Thyroid gland (tissue), 4 donors: ENCODE measurements at places on chromosomes 12 and 14. TPM values are rescaled to one million over a fixed set of nuclear protein-coding genes. Genes with fewer than 3 reads are reported as not detected.
A peak's percentile ranks its signal among the peaks of the same experiment; 100 is the strongest.

DNA sequence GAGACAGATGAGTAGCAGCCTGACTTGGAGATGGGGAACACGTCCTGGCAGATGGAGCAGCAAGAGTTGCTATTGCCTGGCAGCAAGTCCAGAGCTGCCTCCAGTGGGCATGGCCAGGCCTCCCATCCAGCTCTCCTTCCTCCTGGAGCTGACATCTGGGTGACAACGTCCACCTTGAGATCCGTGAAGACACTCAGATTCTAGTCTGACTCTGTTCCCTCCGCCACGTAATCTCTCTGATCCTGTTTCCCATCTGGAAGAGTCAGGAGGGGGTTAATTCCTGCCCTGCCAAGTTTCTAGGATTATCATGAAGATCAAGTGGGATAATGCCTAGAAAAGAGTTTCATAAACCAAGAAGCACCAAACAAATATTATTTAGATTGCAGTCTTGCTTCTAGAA, 65.3 kb upstream of the FAM181A start:
- DNase-seq: no peak
- H3K4me3 ChIP-seq: no peak overlapping the region
- no peaks in the 10 kb centered on the region for H3K36me3 ChIP-seq

DNA sequence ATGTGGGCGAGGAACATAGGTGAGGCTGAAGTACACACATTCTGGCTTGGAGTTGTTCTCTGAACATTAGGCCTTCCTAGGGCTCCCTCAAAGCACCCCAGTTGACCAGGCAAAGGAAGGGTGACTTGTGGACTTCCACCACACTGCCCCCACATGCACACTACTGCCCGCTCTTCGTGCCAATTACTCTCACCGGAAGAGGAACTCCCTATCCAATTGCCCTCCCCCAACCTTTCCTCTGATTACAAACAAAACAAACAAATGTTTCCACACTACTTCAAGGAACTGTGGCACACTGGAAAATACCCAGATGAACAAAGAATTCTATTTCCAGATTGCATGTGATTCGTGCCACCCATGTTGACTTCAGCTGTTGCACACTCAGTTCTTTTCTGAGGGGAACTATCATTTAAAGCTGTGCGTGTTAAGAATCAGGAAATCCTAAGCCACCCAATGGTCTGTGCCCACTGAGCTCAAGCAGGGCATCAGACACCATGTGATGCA, 139.3 kb downstream of the SSPN start:
- H3K36me3 ChIP-seq: no peaks in the 10 kb centered on the region
- no peaks in the 10 kb centered on the region for H3K4me1 ChIP-seq
- H3K27ac ChIP-seq: no peak overlapping the region
- H3K4me3 ChIP-seq: no peak overlapping the region
- no peaks in the 10 kb centered on the region for H3K27me3 ChIP-seq

DNA sequence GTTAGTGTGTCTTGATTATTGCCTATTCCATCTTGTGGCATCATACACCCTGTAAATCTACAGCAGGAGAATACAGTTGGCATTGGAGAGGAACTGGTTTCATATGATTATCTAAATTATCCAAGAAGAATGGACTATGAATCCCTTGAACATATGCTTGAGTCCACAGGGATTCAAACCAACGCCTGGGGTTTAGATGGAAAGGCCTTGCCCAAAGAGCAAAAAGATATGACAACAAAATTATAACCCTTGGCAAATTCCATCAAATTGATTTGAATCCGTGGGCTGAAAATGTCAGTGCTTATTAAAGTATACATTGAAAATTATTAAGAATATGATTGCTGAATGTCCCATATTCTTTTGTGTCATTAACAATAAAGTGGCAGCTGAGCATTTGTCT, 108.2 kb downstream of the PDE3A start:
- no peaks in the 10 kb centered on the region for H3K27me3 ChIP-seq
- no peak overlapping the region for H3K27ac ChIP-seq
- no peak overlapping the region for H3K4me3 ChIP-seq
- DNase-seq: no peak

- H3K4me3 ChIP-seq: no peak overlapping the region
- no peak for DNase-seq
- H3K27me3 ChIP-seq: no peaks in the 10 kb centered on the region
Measured at GRCh38 chr12:99954724-99955123, 30.0 kb downstream of the ANKS1B start.

DNA sequence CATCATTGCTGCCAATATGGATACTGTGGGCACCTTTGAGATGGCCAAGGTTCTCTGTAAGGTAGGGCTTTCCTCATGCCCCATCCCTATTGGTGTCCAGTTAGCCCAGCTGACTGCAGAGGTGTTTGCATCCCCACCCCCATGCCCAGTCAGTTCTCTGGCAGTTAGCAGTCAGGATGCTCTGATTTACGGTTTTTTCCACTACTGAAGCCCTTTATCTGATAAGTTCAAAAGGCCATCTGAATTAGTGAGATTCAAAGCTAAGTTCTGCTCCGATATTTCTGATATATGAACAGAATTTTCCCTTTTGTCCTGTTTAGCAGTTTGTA, 773 bp downstream of the GMPR2 start:
- H3K36me3 ChIP-seq: peaks cover 25% of the 10 kb centered on the region
- no peaks in the 10 kb centered on the region for H3K27me3 ChIP-seq
- no peak for DNase-seq
- H3K4me1 ChIP-seq: peaks cover 28% of the 10 kb centered on the region
- no peak overlapping the region for H3K27ac ChIP-seq

- no peaks in the 10 kb centered on the region for H3K27me3 ChIP-seq
- H3K4me3 ChIP-seq: peak overlapping the region; percentile 48
- H3K36me3 ChIP-seq: no peaks in the 10 kb centered on the region
- H3K27ac ChIP-seq: peak overlapping the region; percentile 64
- peak; percentile 38 for DNase-seq
- peaks cover 12% of the 10 kb centered on the region for H3K4me1 ChIP-seq
Measured at GRCh38 chr12:29782871-29783772, 620 bp downstream of the TMTC1 start.

- peak overlapping the region; percentile 76 for H3K4me3 ChIP-seq
- no peaks in the 10 kb centered on the region for H3K27me3 ChIP-seq
- no peaks in the 10 kb centered on the region for H3K4me1 ChIP-seq
- H3K36me3 ChIP-seq: no peaks in the 10 kb centered on the region
- no peak for DNase-seq
Measured at GRCh38 chr12:93468008-93468371, 676 bp downstream of the MRPL42 start.

GRCh38 chr12:114895827-114896226, 211.9 kb upstream of the TBX3 start:
- H3K4me1 ChIP-seq: no peaks in the 10 kb centered on the region
- DNase-seq: no peak
- H3K27ac ChIP-seq: no peak overlapping the region
- no peak overlapping the region for H3K4me3 ChIP-seq
- H3K36me3 ChIP-seq: no peaks in the 10 kb centered on the region

Gene DAO
- total RNA-seq: not detected

Gene GAS2L3
- total RNA-seq: 3.5 TPM

Gene TAS2R8
- 0.49 TPM for total RNA-seq

Gene EML5
- 3.8 TPM for total RNA-seq

Gene ALDH1L2
- total RNA-seq: 3.6 TPM

Gene FAM90A1
- total RNA-seq: not detected

Gene SLC35F4
- total RNA-seq: 1.6 TPM
